ENCODE measurements at places on chromosomes 3 and 15.

- no peak for DNase-seq
These were observed 1141.0 kb downstream of the IGSF11 start for GRCh38 chr3:117893638-117894037.

DNA sequence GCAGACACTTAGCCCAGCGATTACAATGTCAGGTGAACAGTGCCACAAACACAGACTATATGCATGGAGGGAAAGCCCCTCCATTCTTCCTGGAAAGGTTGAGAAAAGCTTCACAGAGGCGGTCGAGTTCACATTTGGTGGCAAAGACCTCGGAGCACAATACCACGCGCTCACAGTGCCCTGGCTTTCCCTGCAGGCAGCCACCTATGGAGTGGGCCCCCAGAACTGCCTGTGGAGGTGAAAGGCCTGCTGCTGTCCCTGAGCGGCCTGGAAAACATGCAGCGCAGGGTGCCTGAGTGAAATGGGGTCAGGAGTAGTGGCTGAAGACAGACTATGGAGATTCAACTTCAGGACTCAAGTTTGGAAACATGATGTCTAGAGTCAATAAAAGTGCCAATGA, 26.9 kb downstream of the PDIA5 start:
- DNase-seq: no peak

DNA sequence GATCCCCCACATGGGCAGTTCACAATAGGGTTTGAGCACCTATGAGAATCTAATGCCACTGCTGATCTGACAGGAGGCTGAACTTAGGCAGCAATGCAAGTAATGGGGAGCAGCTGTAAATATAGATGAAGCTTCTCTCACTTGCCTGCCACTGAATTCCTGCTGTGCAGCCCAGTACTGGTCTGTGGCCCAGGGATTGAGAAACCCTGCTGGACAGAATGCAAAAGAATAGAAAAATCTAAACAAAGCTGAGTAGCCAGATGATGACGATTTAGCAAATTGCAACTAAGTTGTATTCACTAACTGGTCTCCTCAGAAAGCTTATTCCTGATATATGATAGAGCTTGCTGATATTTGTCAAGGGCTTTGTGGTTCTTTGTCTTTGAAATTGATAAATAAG, 34.3 kb upstream of the APH1B start:
- DNase-seq: no peak

- DNase-seq: no peak
These were observed 34.1 kb downstream of the EPHB3 start for GRCh38 chr3:184595726-184596125.

DNA sequence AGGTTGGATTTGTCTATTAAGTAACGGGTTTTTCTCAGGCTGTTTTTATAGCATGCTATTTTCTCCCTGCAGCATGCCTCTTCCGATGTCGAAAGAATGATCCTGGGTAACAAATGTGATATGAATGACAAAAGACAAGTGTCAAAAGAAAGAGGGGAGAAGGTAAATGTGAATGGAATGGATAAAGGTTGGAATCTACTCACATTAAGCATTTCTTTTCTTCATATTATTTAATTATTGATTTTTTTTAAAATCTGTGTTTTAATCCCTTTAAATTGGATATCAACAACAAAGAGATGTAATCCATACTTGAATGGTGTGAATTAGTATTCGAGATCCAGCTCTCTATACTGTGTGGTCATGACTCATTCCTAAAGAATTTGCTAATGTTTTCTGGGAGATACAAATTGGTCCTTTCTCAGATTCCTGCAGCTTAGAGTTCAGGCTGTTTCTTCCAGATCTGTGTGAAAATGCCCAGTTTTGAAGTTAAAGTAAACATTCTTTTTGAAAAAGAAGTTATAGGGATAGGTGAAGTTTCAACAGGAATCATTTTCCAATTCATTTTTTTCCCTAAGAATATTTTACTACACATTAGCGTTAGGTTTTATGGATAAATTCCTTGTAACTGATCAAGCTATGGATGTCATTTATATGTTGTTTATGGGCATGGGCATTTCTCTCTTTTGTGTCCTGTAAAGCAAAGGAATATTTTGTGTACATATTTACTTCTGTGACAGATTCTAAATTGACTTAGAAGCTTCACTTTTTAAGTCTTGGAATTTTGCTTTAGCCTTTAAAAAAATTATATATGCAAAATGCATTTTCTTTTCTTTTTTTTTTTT, 20.8 kb upstream of the APH1B start:
- DNase-seq: no peak

GRCh38 chr15:101141926-101142527, 109.8 kb downstream of the CHSY1 start:
- DNase-seq: no peak

DNA sequence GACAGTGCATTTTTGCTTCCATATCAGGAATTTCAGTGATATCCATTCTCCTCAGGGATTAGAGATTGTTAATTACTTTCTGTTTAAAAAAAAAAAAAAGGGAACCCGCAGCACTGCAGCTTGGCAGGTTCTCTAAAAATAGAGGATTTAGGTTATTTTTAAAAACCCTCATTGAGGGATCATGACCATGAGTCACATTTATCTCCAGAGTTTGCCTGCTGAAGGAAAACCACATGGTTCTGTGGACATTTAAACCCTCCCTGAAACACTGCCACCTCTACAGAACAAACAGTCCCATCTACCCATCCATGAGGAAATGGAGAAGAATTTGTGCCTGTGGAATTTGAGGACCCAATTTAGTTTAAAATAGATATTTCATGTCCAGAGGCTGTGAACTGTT, 66.2 kb upstream of the UBE2E1 start:
- no peak for DNase-seq

- no peak for DNase-seq
These were observed 54.1 kb downstream of the TMEM44 start for GRCh38 chr3:194579091-194579606.

- no peak for DNase-seq
These were observed 144.4 kb downstream of the ZNF621 start for GRCh38 chr3:40669176-40669575.

GRCh38 chr3:134869153-134869726, 74.2 kb downstream of the EPHB1 start:
- no peak for DNase-seq

GRCh38 chr3:188473591-188474288, 319.8 kb downstream of the LPP start:
- DNase-seq: no peak

DNA sequence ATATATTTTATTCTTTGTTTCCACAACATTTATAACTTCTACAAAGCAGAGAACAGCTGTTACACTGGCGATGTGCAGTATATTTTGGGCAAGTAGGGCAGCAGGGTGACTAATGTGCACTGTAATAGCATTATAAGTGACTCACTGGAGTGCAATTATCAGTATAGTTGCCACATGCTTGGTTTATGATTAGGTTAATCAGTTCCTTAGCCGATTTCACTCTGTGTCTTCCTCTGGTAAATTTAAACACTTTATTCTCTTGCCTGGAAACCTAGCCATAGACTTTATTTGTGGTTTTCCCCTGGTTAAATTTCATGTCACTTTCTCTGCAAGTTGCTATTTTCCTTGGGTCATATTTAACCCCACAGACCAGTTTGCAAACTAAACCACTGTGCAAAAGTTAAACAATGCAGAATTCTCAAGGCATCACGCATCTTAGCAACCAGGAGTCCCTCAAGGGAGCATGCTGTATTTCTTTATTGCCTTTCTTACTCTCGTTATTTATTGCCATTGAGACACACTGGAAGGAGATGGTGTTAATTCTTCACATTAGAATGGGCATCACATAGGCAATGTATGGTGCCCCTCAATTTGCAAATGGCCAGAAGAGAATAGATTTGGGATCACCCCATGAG, 690.2 kb upstream of the DPPA4 start:
- no peak for DNase-seq

DNA sequence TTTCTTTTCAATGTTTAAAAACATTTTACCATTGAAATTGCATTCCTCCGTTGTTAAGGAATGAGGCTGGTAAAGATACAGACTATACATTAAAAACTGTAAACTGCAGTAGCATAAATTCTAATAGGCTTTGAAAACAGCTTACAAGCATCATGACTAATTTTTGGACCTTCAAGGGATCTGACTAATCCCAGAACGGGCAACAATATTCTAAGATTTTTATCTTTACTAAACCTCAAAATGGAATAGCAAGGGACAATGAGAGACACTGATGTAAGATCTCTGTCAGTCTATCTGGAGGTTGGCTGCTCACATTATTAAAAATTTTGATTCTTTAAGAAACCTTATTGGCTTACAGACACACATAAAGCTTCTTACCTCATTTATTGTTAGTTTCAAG, 74.7 kb downstream of the BTD start:
- no peak for DNase-seq

GRCh38 chr15:31328428-31328968, 1.9 kb downstream of the KLF13 start:
- DNase-seq: peak; percentile 84

DNA sequence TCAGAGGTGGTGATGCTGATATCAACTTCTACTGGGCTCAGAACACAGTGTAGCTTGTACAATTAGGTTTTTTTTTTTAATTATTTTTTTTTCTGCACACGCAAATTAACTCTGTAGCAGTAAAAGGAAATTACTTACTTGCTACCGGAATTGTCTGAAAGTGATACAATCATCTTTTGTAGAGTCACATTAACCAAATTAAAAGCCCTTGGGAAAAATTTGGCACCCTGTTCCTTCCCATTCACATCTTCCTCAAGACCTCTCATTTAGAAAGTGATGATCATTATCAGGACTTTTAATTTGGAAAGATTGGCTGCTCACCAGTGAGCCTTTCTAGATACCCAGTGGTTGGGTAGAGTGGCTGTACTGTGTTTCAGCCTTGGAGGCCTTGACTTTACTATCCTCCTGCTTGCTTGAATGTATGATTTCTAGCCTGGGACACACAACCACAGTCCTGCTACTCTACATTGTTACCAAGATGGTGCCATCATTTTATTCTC, 158.3 kb downstream of the ECT2 start:
- DNase-seq: no peak

Measured in activated CD4-positive, alpha-beta T cell treated with anti-CD3 and anti-CD28 coated beads, Interleukin-2, amount 50 U/mL, for 4 hours (primary cell).